ENCODE measurements at places on chromosomes 4 and X.

DNA sequence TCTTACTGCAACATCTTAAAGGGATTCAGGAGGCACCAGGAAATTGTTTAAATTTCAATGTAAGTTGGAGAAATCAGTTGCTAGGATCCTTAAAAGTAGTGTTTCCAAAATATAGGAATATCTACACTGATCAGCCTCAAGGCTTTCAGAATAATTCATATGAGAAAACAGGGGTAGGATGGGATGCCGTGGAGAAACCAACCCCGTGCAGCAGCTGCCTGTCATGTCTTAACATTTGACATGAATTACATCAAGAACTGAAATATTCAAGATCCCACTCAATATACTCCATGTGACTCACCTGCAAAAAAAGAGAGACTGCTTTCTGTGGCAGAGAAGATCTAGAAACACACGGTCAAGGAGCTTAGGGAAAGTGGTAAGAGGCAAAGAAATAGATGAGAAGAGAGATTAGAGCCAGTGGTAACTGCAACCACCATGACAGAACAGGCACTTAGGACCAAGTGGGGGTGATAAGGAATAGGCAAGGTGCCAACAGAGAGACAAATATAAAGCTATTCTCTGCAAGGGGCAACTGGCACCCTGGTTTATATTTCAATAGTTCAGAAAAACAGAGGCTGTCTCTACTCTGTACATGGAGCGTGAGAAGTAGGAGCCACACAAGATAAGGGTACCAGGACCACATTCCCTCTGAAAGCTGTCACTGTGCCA lies 64.0 kb downstream of the SLC39A8 start:
- no peak for DNase-seq

GRCh38 chr4:150209140-150209829 lies 131.0 kb downstream of the DCLK2 start:
- no peak for DNase-seq

- DNase-seq, result no peak
Observed at GRCh38 chr4:78556665-78557064, 5.1 kb downstream of the ANXA3 start.

- no peak for DNase-seq
Observed at GRCh38 chr4:79626611-79627010, 218.6 kb upstream of the GK2 start.

DNA sequence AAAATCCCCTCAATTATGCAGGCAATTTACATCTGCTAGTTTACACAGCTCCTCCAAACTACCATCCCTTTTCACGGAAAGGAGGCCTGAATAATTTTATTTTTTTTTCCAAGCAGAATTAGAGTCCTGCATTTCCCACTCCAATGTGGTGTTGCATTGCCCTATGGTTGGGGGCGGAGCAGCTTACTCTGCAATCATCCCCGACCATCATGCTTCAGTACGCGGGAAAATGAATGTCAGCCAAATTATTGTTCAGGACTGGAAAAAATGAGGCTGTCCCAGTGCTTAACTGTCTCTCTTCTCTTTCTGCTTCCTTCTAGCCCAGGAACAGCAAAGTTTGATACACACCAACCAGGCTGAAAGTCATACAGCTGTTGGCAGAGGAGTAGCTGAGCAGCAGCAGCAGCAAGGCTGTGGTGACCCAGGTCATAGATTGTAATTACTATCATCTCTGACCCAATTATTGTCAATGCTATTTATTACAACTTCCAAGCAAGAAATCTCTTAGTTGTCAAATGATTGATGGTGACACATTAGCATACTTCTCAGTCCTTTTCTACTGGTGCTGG lies 28.3 kb downstream of the MMRN1 start:
- no peak for DNase-seq

DNA sequence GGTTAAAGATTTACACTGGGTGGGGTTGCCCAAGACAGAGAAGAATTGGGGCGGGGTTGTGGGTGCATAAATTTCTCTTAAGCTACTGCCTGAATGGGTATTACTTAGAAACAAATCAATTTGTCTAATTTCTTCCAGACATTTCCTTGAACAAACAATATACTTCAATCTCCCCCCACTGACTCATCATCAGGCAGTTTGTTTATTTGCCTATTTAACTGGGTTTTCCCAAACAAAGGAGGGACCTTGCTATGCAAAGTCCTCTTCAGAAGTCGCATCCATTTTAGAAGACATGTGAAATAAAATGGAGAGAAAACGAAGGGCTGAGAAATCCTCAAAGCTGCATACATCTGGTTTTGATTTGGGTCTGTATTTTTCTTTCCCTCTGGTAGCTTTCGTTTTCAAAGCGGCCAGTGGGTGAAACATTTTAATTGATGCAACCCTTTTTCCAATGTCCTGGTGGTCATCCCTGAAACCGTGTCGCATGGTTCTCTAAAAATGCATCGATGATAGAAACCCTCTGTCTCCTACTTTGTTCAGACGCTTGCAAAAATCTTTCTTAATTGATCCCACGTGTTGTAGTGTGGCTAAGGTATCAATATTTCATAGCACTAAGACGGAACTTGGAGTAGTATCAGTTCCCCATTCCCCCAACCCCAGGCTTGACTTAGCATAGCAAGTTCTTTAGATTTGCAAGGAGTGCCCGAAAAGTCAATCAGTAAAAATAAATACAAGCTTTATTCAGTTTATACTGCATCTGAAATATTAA lies 115.1 kb upstream of the MXRA5 start:
- DNase-seq, result no peak

DNA sequence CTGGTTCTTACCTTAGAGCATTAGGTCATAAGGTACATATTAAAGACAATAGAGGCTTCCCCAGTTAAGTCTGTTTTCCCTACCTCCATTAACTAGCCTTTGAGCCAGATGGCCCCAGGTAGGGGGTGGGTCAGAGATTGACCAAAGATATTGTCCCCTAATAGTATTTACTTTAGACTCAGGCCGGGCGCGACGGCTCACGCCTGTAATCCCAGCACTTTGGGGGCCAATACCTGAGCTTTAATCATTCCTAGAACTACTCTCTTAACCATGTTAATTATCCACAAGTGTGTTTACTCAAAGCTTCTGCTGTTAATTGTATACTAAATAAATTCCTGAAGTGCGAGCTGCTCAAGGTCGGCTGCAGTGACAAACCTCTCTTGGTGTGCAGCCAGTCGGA lies 28.0 kb upstream of the AMBN start:
- DNase-seq, result no peak

DNA sequence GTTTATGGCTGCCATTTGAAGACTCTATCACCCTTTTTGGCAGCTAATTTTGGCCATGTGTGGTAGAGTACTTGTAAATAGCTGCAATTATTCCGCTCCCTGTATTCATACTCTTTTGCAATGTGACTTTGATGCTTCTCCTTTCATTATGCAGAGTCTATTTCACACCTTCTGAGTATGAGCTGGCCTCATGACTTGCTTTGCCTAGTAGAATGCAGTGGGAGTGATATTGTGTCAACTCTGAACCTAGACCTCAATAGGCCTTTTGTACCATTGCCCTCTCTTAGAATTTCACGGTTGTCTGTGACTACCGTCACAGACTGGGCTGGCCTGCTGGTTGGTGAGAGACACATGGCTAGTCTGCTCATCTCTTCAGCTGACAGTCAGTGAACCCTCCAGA lies 118.8 kb downstream of the DDIT4L start:
- no peak for DNase-seq

DNA sequence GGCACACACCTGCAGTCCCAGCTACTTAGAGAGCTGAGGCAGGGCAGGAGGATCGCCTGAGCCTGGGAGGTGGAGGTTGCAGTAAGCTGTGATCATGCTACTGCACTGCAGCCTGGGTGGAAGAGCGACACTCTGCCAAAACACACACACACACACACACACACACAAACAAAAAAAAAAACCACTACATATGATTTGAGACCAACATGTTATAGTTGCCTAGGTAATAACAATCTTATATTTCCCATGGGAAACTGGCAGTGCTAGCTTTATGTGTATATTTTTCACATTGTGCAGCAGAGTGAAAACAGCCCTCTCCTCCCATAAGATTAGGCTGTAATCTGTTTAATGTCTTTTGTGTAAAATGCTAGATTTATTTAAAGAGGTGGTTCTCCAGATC lies 3.1 kb upstream of the FAM241A start:
- no peak for DNase-seq
